ENCODE measurements at places on chromosomes 2 and 18. TPM values are rescaled to one million over a fixed set of nuclear protein-coding genes. Genes with fewer than 3 reads are reported as not detected.

- no peak for DNase-seq
These were observed 81.0 kb upstream of the CCDC150 start for GRCh38 chr2:196558497-196558896.

DNA sequence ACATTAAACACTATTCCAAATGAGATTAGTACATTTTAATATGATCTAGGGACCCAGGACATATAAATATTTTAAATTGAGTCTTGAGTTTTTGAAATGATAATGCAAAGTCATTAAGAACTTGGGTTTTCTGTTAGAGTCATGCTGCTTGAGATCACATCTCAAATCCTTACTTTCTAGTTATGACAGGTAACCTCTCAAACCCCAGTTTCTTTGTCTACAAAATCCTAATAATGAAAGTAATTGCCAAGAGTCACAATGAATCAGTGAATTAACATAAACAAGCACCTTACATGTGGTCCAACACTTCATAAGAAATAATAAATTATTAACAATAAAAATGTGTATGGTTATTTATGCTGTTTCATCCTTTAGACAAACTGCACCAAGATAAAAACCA is 607.6 kb downstream of the LRP1B start:
- DNase-seq: no peak

GRCh38 chr18:21300908-21301200 is 58.8 kb downstream of the GREB1L start:
- no peak for DNase-seq

DNA sequence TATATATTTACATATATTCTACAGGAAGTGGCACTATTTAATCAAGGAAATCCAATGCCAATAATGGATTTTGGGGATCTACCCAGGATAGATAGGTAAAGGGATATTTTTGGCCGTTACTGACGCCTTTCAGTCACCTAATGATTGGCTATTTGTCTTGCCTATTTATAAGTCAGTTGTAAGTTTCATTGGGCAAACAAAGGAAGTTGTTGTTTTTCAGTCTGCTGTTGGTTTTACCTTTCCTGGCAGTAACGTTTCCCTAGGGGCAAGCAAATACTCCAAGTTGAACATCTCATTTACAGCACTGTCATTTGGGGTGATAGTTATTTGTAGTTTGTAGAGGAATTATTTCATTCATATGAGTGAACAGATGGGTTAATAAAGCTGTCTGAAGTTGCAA is 17.0 kb upstream of the LANCL1 start:
- no peak for DNase-seq

GRCh38 chr18:56038171-56039030 is 450.4 kb upstream of the TCF4 start:
- DNase-seq: no peak

DNA sequence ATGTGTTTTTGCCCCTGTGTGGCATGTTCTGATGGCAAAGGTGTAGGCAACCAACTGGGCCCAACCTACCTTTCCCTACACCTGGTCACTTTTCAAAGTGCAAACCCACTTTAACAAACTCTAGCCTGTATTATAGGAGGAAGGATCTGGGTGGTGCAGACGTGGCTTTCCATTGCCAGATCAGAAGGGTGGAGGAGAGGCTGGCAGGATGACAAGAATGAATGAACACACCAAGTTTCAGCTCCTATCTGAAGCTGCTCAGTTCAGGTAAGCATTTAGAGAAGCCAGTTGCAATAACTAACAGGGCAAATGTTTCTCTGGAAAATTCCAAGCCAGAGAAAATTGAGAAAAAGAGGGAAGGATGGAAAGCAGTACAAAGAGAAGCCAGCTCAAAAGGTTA is 707 bp upstream of the SERPINB7 start:
- DNase-seq: no peak

DNA sequence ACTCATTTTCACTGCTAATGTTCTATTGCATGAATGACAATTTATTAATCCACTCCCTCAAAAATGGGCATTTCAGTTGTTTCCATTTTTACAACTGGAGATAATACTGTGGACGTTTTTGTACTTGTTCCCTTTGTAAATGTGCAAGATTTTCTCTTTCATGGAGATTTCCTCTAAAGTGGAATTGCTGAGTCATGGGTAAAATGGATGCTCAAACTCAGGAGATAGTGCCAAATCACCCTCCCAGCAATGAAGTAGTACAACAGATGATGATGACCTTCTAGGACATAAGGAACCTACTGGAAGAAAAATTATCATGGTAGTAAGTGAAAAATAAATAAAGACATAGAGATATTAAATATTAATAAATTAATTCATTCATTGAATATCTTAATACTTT is 460.8 kb upstream of the CHST9 start:
- DNase-seq: no peak

DNA sequence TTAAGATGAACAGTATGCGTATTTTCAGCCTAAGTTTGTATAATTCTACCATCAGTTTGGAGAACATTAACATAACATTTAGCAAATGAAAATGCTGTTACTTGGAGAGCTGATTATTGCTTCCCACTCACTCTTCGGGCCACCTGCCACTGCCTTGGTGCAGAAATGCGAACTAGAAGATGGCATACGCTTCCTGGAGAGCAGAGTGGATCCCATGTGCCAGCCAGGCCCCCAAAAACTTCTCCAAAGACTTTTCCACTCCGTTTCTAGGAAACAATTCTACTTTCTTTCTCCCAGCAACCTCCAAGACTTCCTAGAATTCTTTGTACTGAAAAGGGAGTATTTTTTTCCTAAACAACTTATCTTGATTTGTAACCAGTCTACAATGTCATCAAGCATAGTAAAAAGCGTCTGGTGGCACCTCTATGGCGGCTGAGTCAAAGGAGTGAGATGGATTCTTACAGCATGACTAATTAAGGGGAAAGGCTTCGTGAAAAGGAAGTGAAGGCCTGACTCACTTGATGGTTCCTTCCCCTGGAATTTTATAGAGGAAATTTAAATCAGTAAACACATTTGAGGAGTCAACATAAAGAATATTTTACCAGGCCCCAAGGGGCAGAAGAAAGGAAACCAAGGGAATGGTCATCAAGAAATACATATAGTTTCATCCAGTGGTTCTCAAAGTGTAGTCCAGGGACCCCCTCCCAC is 36.6 kb downstream of the FEZ2 start:
- DNase-seq: no peak

GRCh38 chr2:48092846-48093803 is 186.8 kb upstream of the FBXO11 start:
- no peak for DNase-seq

GRCh38 chr2:169139145-169139544 is 69.8 kb downstream of the DHRS9 start:
- DNase-seq: no peak

DNA sequence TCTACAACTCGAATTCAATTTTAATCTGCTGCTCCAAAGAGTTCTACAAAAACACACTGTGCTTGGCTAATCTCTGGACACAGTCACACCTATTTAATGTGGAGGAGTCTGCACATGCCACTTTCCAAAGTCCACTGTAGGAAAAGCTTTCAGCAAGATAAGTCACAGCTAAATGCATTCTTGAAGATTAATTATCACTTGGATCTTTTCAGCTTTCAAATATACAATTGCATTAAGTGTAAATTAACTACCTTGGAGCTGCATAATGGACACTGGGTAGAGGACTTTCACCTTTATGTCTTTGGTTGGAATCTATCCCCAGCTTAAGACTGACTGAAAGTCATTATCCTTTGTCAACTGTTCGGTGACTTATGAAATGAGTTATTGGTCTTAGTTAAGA is 565.1 kb downstream of the PIK3C3 start:
- DNase-seq: no peak

DNA sequence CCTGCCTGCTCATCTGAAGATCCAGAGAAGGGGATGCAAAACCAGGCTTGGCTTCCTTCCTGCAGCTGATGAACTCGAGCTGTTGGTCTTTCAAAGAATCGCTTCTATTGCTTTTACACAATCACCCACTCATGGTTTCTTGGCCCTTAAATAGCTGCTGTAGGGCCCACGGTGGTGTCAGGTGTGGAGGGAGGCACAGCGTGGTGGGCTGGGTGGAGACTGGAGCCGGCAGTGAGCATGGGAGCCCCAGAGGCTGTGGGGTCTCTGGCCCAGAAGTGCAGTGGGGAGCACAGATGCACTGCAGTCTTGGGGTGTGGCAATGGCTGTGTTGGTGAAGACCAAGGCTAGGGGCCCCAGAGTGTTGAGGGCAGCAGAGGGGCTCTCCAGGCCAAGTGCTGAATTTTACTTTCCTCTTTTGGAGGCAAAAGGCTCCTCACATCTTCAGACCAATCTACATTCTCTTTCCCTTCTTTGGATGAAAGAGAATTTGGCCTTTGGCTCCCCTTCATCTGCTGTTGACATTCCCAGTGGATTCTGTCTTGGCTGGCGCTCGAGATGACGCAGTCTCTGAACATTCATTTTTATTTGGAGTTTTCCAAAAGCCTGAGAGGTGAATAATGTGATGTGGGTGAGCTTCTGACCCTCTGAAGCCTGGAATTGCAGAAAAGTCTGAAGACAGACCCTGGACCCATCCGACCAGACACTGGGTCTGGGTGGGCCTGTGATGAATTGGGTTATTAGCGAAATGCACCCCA is 70.1 kb upstream of the ASB18 start:
- DNase-seq: no peak

GRCh38 chr18:48186861-48187260 is 222.3 kb downstream of the ZBTB7C start:
- DNase-seq: no peak

- no peak for DNase-seq
These were observed 20.8 kb upstream of the CIDEA start for GRCh38 chr18:12233378-12233777.

DNA sequence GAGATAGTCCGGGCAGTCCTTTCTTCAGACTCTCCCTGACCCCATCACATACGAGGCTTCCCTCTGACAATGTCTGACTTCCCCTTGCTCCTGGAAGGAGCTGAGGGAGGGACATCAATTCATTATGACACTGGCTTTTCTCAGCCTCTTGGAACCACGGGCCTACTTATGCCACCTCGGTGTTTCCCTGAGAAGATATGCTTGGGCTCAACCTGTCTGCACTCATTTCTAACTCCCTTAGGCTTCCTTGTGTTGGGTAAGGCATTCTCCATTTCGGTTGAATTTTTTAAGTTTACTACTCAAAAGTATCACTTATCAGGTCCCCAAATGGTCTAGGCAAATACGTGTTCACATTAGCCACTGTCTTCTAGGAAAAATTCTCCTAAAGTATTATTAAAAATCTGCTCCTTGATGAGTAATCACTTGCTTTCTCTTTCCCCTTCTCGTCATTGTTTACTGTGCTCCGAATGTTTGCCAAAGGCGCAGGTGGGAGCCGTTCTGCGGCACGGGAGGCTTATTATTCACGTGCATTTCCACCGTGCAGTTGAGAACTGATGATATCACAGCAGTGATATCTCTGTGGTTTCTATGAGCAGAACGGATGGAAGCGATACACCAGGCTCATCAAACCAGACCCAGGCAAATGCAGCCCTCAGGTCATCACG is 33.1 kb downstream of the ARL4C start:
- DNase-seq: peak; percentile 76

- DNase-seq: no peak
These were observed 48.8 kb downstream of the RAB27B start for GRCh38 chr18:54877076-54877475.

DNA sequence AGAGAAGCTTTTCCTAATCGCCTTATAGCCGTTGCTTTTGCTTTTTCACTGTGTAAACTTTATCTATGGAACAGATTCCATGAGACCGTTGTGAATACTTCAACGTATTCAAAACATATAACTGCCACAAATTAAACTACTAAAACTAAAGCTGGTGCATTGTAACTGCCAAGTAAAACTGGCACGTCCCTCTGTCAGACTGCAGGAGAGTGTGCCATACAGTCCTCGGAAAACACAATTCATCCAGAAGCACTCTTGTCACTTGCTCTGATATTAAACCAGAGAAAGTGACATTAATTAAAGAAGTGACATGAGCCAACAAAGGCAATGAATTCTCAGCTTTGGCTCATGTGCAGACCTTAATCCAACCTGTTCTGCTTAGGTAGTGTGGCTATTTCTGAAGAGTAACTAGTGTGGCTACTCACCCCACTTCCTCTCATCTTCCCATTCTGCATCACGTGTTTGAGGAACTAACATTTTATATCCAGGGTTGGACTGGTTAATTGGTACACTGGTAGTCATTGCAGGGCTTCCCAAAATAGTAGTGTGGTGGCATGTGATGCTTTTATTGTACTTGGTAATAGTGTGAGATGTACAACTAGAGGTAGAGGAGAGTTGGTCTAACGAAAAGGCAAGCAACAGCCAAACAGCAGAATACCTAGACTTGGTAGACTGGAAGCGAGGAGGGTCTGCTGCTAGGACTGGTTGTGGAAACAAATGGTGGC is 9.7 kb downstream of the VRK2 start:
- no peak for DNase-seq

DNA sequence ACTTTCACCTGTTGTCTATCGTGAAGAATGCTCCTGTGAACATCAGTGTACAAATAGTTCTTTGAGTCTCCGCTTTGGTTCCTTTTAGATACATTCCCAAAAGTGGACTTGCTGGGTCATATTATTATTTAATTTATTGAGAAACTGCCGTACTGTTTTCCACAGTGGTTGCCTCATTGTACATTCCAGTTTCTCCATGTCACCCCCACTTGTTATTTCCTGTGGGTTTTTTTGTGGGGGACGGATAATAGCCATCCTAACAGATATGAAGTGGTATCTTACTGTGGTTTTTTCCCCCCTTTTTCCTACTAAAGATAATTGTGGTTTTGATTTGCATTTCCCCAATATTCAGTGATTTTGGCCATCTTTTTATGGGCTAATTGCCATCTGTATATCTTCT is 53.8 kb downstream of the SMCHD1 start:
- DNase-seq: no peak

DNA sequence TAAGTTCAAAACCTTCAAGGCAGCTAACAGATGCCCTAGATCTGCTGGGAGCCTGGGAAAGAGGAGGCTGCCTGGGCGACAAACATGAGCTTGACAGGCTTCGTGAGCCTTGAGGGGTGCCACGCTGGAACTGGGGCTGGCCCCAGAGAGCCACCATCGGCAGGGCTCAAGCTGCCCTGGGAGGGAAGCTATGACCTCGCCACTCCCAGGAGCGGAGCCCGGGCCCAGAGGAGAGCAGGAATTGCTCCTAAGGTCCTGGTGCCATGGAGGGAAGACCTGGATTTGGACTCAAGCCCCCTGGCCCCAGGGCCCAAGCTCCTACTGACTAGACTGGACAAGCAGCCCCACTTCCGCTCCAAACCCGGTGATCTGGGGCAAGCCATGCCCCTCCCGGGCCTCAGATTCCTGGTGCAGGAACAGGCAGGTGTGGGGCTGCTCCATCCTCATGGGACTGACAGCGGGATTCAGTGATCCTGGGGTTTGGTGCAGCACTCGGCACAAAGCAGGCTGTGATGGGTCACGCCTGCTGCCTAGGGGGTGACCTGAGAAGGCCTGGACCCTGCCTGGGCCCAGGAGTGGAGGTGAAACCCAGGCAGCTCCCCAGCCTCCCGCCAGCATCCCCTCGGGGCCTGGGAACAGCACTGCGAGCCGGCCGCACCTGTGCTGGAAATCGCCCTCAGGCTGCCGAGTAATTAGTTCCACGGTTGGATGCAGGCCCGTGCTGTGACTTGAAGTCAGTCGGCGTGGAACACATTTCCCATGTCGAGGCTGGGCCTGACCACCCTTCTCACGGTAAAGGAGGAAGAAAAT is 246.9 kb downstream of the NDUFA10 start:
- DNase-seq: no peak

The SLC40A1 gene
- total RNA-seq: 1.8 TPM

The PRPF40A gene
- total RNA-seq: 144 TPM

The ALPP gene
- total RNA-seq: not detected

The MDH1 gene
- 212 TPM for total RNA-seq

The IL18R1 gene
- 61.9 TPM for total RNA-seq

Data from activated T-helper 2 cell treated with anti-CD3 and anti-CD28 coated beads, Interferon-gamma antibody, Interleukin-2, Interleukin-4, amounts not matched to agents 10 μg/mL and 5 μg/mL and 100 μg/mL, durations not matched to agents 14 hours and 24 hours and 36 hours (primary cell).